Globus pallidus (tissue), 1 donor: ENCODE measurements at places on chromosomes 4 and X.

DNA sequence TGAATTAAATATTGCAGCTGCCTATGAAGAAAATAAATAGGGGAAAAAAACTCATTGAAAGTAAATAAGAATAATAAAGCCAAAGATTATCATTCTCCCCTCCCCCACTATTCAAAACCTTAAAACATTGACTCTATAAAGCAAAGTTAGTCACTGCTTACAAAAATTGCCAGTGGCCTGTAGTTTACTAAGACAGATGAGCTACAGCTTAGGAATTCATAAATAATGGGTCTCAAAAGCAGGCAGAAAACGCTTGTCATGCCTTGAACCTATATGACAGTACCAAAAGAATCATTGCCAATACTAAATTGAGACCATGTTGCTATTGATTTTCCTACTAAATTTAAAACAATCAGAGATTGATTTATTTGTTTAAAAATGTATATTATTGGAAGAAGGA lies 78.9 kb downstream of the SLC10A7 start:
- DNase-seq = no peak

DNA sequence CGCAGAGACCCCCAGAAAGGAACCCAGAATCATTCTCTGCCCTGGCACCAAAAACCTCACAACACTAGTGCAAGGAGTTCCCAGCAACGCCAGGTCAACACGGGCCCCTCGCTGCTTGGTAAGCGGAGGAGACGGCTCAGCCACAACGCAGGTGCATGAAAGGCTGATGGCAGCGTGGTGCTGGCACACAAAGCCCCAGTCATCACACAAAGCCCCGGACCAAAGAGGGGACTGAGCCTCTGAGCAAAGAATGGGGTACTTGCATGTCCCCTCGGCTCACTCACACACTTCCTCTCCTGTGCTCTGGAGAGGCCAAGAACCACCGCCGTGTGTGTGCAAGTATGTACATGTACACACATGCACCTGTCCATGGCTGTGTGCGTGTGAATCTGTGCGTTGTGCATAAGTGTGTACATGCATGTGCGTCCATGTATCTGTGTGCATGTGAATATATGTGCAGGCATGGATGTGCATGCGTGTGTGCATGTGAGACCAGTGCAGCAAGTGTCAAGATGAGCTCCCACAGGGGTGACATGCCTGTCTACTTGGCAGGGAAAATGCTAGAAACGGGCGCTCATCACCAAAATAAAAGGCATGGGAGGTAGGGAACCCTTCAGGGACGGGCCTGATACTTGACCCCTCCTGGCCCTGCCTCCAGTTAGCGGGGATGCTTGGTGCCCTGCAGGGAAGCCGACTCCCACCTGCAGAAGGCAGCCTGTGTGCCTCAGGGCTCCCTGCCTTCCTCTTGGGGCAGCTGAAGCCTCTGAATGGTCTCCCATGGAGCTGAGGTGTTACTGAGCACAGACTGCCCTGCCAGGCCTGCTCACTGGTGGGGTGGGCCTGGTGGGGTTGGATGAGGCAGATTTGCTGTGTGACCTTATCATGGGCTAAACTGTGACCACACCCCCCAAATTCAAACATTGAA lies 60.4 kb downstream of the ZFYVE28 start:
- no peak for DNase-seq

DNA sequence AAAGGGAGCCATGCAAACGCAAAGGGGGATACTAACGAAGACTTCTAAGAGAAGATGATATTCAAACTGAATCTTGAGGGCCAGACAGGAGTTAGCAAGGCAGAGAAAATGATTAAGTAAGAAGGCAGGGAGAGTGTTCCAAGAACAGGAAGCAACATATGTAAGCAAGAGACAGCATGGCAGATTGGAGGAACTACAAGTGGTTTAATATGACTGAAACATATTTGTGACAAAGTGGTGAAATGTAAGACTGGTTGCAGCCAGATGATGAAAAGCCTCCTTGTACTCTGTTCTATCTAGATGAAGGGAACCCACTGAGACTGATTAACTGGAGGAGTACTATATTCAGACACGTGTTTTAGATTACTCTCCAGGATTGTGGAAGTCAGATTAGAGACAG lies 116.6 kb upstream of the DIAPH2 start:
- no peak for DNase-seq

DNA sequence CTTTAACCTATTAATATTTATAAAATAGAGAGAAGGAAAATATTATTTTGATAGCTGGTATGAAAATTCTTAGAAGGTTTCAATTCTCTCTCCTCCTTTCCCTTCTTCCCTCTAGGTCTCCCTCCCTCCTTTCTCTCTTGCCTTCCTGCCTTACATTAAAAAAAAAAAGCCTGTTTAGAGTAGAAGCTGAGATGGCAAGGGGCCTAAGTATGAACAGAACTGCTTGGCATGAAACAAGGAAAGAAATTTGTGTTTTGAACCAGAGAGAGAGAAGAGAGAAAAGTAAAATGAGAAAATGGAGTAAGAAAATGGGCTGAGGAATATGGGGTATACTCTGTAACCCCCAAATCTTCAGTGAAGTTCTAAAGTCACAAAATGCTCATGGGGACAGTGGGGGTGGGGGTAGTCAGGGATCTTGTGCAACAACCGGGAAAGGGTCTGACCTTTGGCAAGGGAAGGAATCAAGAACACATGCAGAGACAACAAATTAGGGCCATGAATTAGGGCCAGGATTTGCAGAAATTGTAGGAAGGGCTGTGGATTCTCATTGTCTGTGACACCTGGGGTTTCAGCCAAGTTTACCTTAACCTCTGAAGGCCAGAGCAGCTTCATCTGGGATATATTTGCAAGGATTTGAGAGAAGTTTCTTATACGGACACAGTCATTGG lies 30.6 kb downstream of the SUPT20HL2 start:
- no peak for DNase-seq
